GM12892 (cell line): ENCODE measurements at places on chromosomes 16 and 17.

- peak; percentile 89 for DNase-seq
Measured at GRCh38 chr16:4414187-4414917, 2.0 kb downstream of the CORO7 start.

DNA sequence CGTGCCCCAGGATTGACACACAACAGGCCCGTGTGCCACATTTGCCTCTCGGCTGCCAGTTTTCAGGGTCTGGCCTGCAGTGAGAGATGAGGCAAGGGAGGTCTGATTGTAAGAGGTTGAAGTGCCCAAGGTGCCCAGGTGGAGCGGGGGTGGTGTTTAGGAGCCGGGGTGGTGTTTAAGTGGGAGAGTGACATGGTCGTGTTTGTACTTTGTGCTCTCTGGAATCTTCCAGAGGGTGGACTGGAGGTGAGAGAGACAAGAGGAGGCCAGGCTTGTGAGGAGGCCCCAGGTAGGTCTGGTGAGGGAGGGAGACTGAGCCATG lies 10.5 kb downstream of the SLC5A10 start:
- no peak for DNase-seq

DNA sequence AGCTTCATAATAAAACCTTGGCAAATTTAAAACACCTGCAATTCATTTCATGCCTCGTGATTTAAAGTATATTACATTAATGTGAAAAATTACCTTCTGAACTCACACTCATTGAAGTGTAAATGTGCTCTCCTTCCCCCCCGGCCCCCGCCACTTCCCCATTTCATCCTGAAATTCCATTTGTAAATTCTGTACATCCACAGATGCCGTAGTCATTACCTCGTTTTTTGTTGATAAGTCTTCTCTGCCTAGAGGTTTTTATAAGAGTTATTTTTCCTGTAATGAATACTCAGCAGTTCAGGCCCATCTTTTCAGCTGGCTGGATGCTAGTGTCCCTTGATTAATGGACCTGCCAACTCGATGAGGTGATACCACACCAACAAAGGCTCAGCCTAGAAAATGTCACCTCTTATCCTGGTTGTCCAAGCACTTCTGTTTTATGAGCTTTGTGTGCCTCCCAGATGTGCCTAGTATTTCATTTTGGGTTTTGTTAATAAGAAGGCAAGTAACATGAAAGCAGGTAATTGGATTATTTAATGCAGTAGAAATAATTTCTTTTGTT lies 64.8 kb upstream of the KIFC3 start:
- no peak for DNase-seq

DNA sequence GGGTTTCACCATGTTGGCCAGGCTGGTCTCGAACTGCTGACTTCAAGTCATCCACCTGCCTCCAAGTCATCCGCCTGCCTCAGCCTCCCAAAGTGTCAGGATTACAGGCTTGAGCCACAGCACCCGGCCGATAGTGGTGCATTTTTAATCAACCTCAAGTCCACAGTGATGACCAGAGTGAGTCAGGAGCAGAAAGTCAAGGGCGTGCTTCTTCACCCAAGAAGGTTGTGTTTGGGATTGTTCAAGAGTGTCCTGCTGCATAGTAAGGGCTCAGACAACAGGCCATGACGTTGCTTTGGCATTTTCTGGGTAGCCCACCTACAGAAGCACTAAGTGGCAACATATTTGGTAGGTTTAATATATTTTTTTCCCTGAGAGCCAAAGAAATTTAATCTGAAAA lies 108.3 kb upstream of the FAM20A start:
- no peak for DNase-seq

DNA sequence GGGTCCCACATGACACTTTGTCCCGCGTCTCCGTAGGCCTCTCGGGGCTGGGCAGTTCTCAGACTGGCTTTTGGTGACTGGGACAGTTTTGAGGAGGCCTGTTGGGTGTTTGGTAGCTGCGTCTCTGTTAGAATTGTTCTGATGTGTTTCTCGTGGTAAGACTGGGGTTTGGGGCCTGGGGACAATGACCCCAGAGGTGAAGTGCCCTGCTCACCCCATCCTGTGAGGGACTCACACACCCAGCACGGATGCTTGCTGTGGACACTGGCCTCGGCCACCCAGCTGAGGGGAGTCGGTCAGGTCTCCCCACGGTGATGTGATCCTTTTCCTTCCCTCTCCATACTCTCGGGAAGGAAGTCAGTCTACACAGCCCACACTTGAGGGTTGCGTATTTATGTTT lies 50.3 kb downstream of the METRNL start:
- DNase-seq: no peak

- no peak for DNase-seq
Measured at GRCh38 chr17:64787255-64787920, 125.3 kb upstream of the SMURF2 start.

DNA sequence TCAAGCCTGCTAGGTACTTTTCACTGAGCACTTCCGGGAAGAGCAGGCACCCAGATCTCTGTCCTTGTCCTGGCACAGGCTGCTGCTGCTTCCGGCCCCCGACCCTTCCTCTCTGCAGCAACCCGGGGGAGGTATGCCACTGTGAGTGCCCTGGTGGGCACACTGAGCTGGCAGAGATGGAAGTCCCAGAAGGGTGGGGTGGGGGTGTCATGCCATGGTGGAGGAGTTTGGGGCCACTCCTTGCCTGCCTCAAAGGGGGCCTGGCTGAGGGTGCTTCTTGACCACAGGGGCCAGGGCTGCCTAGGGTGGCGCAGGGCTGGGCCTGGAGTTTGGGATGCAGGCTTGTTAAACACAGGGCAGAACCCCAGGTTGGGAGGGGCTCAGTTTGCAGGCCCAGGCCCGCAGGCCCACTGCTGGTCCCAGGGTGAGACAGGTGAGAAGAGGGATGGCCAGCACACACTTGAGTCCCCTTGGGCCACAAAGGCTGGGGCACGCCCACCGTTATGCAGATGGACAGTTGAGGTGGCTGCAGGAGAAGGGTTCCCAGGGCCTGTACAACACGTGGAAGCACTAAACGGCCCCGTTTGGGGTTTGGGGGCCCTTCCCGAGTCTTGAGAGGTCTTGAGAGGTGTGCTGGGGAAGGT lies 8.7 kb downstream of the TMEM235 start:
- no peak for DNase-seq

DNA sequence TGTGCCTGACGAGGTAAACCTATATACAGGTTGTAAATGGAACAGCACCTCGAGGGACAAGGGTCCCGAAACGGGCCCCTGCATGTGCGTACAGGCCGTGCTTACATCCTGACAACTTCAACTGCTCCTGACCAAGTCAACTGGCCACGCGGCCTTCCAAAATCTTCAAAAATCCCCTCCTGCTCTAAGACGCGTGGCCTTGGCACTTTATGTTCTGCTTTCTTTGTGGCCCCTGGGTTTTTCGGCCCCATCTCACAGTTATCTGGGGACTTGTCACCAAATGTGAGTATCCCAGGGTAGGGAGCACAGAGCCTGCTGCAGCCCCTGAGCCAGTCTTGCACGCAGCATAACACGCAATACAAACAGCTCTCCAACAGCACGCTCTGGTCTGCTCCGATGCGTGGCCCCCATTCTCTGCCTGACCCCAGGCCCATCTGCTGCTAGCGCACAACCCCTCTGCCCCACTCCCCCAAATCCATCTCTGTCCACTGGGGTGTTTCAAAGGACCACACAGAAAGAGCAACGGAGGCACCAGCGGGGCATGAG lies 659 bp downstream of the RPH3AL start:
- no peak for DNase-seq

DNA sequence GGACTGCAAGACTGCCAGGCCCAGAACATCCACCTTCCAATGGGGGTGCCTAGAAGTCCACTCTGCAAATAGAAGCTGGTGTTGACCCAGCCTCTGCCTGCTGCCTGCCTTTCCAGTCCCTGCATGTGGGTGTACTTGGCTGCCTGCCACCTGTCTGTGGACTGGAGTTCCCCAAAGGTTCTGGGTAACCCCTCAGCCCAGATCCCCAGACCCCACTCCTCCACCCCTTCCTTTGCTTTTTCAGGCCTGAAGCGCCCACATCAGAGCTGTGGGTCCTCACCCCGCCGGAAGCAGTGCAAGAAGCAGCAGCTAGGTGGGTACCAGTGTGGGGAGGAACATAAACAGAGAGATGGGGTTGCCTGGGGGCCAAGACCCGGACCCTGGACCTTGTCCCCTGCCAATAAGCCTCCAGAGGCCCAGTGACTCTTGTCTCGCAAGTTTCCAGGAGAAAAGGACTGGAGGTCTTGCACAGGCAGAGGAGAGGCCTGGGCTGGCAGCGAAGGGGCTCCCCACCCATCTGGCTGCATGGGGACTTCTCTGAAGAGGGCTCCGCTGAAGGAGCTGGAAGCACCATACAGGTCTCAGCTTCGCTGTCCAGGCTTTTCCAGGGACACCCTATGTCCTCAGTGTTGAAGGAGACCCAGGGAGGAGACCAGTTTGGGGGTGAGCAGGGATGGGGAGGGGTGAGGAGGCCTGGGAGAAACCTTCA lies 34.3 kb downstream of the NLRC5 start:
- DNase-seq: no peak

DNA sequence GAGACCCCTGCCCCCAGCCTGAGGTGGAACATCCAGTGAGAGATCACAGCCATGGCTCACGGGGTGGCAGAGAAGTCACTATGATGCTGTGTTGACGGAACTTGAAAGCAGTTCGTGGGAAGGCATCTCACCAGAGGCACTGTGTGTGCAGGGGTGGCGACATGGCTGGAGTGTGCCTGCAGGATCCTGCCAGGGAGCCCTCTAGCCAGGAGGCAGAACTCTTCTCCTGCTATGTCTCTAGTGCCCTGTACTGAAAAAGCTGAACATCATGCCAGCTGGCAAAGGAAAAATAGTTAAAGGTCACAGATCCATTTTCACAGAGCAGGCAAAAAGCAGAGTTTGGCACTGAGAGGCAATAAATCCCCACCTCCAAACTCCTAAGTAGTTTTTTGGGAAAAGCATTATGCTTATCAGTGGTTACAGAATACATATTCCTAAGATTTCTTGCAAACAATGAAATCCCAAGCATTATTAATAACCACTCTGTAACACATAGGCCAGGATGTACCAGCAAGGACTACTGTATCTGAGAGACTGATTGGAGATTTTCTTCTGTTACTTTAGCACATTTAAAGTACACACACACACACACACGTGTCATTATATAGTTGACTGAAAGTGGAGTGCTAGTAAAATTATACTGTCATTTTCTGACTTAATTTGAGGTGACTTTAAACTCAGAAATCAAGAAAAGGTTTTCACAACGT lies 36.8 kb downstream of the TNRC6C start:
- no peak for DNase-seq

DNA sequence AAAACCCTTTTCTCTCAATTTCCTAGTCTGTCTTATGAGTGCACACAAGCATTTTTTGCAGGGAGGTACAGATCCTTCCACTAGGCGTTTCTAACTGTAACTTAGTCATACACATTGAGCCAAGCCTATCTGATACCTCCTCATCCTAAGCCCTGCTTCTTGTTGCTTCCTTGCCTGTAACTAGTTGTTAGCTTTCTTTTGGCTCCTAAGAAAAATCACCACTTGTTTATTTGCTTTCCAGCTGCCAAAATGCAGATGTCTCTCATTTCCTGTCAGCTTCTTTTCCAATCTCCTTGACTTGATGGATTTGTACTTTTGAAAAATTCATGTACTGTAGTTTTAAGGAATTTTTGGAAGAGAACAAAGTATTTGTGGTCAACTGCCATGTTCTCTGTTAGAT lies 73.7 kb downstream of the TNRC6C start:
- no peak for DNase-seq

GRCh38 chr16:52437277-52437670 lies 109.7 kb downstream of the TOX3 start:
- no peak for DNase-seq

GRCh38 chr16:10617662-10618420 lies 37.4 kb upstream of the EMP2 start:
- DNase-seq: no peak

DNA sequence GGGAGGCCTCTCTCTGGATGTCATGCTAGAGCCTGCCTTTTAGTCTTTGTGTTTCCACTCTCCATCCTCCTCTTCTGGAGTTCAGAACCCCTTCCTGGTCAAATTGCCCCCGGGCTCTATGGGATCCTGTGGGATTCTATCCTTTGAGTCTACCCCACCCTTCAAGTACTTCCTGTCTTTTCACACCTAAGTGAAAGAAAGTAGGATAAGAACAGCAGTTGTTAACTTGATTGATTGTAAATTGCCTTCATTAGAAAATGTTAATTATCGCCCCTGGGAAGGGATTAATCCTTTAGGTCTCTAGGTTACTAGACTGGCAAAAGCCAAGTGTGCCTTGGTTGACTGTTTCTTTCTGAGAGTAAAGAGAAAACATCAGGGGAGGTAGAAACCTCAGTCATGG lies 30.1 kb downstream of the PRKCB start:
- no peak for DNase-seq

GRCh38 chr17:80984749-80985148 lies 6.9 kb upstream of the CHMP6 start:
- no peak for DNase-seq

- DNase-seq: no peak
Measured at GRCh38 chr17:50174444-50174843, 8.6 kb downstream of the SGCA start.

GRCh38 chr17:47218896-47219430 lies 9.8 kb downstream of the MYL4 start:
- DNase-seq: no peak

DNA sequence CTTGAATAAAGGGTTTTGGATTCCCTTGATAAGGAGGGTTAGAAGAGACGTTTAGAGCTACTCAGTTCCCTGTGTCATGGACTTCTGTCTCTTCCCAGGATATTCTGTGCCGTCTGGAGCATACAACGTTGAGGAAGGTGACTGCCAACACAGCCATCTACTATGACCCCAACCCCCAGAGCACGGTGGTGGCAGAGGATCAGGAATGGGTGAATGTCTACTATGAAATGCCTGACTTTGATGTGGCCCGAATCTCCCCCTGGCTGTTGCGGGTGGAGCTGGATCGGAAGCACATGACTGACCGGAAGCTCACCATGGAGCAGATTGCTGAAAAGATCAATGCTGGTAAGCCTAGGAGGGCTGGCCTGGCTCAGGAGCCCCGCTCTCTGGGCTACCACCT lies 24.7 kb downstream of the POLR2A start:
- DNase-seq: no peak

DNA sequence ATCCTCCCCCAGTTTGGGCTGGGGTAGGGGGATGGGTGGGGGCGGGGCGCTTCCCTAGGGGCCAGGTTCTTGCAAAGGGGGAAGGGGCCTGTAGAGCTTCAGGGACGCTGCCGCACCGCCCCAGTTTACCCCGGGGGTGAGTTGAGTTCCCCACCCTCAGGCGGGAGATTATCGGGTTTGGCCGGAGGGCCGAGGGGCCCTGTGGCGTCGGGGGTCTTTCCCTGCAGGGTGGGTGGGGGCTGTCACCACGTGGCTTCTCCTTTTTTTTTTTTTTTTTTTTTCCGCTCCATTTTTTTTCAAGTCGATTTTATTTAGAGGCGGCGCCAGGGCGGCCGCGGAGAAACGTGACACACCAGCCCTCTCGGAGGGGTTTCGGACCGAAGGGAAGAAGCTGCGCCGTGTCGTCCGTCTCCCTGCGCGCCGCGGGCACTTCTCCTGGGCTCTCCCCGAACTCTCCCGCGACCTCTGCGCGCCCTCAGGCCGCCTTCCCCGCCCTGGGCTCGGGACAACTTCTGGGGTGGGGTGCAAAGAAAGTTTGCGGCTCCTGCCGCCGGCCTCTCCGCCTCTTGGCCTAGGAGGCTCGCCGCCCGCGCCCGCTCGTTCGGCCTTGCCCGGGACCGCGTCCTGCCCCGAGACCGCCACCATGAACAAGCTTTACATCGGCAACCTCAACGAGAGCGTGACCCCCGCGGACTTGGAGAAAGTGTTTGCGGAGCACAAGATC lies at the start of gene IGF2BP1:
Gene IGF2BP1 (plus strand): TSS at position 283 of the 724 bp plus-strand sequence. CDS start 361 bp downstream, at position 644.
- no peak for DNase-seq

GRCh38 chr17:80737106-80738019 lies 192.7 kb downstream of the RPTOR start:
- DNase-seq: peak; percentile 61

GRCh38 chr17:42180922-42181850 lies at the start of gene KCNH4:
KCNH4 (minus strand) TSS chr17:42181142; CDS start chr17:42180945, 197 bp downstream.
- peak; percentile 95 for DNase-seq

GRCh38 chr16:521381-522210 lies 5.9 kb upstream of the CAPN15 start:
- no peak for DNase-seq
